NCI-H1092 (cell line): ENCODE measurements at places on chromosomes 4 and X.
A peak's percentile ranks its signal among the peaks of the same experiment; 100 is the strongest.

DNA sequence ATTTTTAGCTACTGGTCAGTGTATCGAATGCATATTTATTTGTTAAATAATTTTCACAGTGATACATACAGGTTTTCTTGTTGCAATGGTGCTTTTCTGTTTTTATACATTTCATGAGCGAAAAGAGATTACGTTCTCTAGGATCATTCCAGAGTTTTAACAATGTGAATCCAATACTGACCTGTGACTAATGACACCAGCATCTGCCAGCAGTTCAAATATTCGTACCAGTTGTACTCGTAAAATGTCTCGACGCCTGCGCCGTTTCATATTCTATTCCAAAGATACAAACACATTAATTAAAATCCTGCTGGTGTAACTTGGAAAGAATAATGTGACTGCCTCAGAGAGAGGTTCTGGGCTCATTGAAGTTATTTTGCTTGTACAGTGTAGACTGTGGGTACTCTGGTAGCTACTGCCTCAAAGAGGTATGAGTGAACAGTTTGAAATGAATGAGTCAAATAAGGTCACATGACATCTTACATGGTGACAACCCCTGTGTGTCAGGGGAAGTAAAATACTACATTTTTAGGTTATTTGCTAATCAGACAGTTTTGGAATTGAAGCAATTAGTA lies 80.7 kb downstream of the ZAR1 start:
- no peak for DNase-seq

DNA sequence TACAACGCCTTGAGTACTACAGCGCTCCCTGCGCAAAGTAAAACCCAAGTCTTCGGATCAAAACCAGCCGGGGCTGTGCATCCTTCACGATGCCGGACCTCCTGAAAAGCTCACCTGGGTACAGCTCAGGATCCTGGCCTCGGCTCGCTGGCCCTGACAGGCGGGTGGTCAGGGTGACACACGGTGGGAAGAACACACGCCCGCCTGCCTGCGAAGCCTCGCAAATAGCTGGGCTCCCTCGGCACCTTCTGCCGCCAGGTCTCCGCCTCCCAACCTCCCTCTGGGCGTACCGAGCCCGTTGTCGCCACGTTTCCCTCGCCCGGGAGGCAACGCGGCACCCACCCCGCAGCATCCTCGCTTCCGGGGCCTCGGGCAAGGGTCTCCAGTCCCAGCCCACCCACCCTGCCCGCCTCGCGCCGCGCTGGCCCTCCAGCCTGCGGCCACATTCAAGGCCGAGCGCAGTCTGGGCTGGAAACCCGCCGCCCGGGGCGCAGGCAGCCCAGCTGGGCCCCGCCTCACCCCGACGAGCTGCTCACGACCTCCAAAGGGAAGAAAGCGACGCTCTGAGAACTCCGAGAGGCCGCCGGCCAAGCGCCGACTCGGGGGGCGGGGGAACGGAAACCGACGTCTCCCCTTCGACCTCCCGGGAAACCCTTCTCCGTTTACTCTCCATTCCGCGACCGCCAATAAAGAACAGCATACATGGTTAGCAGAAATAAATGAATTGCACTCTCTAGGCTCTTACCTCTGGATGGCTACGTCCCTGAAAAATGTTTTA lies 511 bp downstream of the PPM1K start:
- DNase-seq: peak; percentile 51

- DNase-seq: no peak
Measured at GRCh38 chr4:39096847-39097246, 34.8 kb downstream of the KLHL5 start.

DNA sequence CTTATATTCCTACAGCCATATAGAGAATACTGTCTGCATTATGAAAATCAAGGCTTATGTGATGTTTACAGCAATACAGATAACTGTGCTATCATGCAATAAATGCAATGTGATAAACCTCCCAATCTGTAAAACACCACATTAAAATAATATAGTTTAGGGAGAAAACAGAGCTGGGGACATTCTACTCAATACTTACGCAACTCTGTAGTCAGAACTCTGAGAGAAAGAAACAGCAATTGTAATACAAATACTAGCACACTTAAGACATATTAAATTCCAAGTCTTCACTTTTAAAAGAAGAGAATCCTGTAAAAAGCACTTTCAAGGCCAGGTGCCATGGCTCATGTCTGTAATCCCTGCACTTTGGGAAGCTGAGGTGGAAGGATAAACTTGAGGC lies 61.4 kb downstream of the ANKRD17 start:
- no peak for DNase-seq

- no peak for DNase-seq
Measured at GRCh38 chr4:80086296-80086695, 13.3 kb upstream of the ANTXR2 start.

DNA sequence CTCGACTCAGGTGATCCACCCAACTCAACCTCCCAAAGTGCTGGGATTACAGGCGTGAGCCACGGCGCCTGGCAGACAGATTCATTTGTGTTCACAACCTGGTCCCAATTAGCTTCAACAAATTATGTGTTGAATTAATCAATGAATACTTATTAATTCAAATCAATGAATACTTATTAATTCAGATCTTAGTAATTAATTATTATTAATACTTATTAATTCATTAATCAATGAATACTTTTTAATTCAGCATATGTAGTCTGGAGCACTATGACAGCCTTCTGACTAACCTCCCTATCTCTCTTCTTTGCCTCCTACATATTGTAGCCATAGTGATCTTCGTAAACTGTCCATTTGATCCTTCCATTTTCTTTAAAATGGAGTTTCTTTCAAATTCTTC lies 56.7 kb upstream of the RBPJ start:
- DNase-seq: no peak

DNA sequence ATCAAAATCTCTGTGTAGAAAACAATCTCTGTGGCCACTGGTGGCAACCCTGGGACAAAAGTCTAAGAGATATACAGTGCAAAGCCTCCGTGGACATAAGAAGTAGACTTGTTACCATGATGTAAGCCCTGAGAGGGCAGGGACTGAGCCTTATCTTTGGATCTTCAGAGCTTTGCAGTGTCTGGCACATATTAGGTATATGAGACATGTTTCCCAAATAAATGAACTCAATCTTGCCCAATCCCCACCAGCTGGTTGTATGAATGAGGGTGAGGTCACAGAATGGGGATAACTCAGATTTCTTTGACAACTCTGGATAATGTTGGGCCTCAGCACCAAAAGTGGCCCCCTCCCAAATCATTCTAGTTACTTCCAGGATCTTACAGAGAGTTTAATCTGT lies 511.4 kb upstream of the DIPK2B start:
- DNase-seq: no peak

GRCh38 chr4:119246177-119246733 lies 33.7 kb downstream of the USP53 start:
- no peak for DNase-seq

- no peak for DNase-seq
Measured at GRCh38 chrX:149898554-149898953, 17.6 kb downstream of the MAGEA8 start.

GRCh38 chr4:176308441-176308840 lies 11.3 kb upstream of the SPCS3 start:
- DNase-seq: no peak

DNA sequence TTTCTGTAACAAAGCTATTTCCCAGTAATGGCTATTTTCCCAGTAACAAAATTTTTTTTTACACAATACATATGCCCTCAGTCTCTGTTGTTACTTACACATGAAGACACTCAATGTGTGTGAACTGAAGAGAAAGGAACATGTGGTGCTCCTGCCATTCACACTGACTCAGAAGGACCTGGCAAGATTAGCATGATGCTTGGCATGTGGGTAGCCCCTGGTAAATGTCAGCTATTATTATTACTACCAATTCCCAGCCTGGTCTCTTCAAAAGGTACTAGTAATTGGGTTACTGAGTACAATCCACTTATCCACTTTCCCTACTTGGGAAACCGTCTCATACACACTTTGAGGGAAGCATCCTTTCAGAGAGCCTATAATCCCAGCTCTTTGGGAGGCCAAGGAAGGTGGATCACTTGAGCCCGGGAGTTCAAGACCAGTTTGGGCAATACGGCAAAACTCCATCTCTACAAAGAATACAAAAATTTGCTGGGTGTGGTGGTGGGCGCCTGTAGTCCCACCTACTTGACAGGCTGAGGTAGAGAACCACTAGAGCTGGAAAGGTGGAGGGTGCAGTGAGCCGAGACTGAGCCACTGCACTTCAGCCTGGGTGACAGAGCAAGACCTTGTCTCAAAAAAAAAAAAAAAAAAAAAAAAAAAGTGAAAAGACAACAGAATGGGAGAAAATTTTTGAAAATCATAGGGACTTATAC lies 14.6 kb downstream of the RBBP7 start:
- DNase-seq: no peak

GRCh38 chr4:2304877-2305561 lies 43.1 kb upstream of the MXD4 start:
- DNase-seq: no peak

- DNase-seq: no peak
Measured at GRCh38 chr4:84239278-84239845, 259.7 kb downstream of the NKX6-1 start.

GRCh38 chr4:1019320-1019719 lies 7.9 kb downstream of the FGFRL1 start:
- DNase-seq: no peak

GRCh38 chr4:68963374-68963773 lies 11.8 kb upstream of the UGT2A3 start:
- DNase-seq: no peak

GRCh38 chrX:154986826-154987575 lies 35.5 kb downstream of the F8 start:
- DNase-seq: no peak

- no peak for DNase-seq
Measured at GRCh38 chr4:158818560-158819140, 49.8 kb downstream of the FNIP2 start.

DNA sequence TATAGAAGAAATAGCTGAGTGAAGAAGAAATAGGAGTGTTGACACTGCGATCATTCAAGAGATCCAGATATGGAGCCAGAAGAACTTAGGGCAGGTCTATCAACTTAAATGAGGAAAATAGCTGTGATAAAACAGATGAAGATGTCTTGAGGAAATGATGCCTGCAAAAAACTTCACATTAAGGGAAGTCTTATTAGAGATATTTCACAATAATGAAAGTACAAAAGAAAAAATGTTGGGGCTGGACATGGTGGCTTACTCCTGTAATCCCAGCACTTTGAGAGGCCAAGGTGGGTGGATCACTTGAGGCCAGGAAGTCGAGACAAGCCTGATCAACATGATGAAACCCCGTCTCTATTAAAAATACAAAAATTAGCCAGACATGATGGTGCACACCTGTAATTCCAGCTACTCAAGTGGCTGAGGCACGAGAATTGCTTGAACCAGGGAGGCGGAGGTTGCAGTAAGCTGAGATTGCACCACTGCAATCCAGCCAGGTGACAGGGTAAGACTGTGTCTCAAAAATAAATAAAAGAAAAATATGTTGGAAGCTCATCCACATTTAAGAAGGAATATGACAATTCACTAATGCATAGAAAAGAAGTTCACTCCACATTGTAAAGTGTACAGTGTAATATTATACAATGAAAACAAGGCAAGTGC lies 56.3 kb downstream of the PKD2 start:
- no peak for DNase-seq

DNA sequence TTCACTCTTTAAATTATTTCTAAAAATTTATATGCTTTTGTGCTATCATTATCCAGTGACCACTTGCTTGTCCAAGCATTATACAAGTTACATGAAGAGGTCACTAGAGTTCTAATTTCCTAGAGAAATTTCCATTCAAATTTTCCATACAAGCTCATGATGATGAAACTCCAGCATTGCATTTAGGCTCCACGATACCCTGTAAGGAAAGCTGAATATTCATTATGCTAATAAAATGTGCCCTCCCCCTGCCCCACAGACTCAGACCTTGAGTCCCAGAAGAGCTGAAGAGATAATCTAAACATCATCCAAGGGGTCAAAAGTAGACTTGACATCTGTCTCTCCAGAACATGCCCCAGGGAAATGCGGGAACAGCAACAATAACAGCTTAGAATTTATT lies 19.6 kb upstream of the FAM156A start:
- no peak for DNase-seq

GRCh38 chr4:151013944-151014343 lies 1.1 kb downstream of the LRBA start:
- no peak for DNase-seq

DNA sequence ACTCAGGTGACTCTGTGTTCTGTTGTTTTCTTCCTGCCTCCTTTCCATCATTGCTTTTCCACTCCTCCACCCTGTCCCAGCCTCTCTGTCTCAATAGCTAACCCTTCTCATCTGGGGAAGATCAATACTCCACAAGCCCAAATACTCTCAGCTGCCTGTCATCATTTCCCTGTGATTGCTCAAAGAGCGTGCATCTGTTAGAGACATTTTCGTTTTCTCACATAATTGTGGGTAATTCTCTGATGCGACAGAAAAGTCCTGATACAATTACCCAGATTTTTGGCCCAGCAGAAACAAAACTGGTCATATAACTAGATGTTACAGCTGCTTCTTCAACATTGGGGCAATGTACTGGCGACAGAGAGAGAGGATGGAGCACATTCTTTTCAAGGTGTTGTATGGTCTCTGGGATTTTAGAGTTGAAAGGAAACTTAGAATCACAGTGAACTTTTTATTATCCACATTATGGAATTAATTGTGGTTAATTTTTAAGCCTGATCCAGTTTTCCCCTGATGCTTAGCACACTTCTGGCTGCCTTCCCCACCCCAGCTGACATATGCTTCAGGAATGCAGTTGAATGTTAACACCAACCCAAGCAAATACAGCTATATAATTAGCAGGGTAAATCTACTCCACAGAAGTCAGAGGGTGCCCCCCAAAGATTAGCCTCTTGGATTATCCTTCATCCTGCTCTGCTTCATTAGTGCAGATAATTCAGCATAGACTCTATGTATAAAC lies 171.4 kb upstream of the ANXA3 start:
- DNase-seq: no peak

DNA sequence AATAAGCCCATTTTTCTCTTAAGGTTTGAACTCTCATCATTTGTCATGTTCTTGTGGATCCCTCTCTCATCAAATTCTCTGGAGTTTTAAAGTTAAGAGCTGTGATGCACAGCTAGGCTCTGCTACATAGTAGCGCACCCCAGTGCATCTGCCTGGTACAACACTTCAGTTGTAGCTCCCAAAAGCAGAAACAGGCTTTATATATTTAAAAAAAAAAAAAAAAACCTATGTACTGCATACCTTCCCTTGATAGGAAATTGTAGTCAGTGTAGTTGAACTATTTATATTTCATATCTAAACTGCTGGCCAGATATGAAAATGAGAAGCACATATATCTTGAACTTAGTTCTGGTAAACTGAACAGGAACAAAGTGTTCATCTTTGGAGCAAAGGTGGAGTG lies 131.4 kb downstream of the KLHL13 start:
- DNase-seq: no peak

GRCh38 chr4:37165844-37166243 lies 78.7 kb upstream of the NWD2 start:
- DNase-seq: no peak

- DNase-seq: no peak
Measured at GRCh38 chr4:185257086-185257485, 47.7 kb downstream of the SNX25 start.

DNA sequence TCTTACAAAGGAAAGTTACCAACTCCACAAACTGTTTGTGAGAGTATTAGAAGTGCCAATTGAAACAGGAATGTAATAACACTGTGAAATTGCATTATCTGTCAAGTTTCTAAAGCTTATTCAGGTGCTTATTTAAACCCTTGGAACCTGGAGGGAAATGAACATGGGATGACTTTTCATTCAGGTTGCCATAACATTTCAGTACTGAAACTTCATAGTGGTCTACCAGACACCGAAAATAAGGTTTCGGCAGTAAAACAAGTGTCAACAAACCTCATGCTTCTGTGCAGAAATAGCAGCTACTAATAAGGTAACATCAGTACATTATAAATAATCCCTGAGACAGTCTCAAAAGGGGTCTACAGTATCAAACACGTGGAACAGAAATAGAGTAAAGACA lies 890.7 kb upstream of the INTU start:
- no peak for DNase-seq
